Breast epithelium (tissue), 4 donors: ENCODE measurements at places on chromosomes 5 and 9. TPM values are rescaled to one million over a fixed set of nuclear protein-coding genes. Genes with fewer than 3 reads are reported as not detected.

DNA sequence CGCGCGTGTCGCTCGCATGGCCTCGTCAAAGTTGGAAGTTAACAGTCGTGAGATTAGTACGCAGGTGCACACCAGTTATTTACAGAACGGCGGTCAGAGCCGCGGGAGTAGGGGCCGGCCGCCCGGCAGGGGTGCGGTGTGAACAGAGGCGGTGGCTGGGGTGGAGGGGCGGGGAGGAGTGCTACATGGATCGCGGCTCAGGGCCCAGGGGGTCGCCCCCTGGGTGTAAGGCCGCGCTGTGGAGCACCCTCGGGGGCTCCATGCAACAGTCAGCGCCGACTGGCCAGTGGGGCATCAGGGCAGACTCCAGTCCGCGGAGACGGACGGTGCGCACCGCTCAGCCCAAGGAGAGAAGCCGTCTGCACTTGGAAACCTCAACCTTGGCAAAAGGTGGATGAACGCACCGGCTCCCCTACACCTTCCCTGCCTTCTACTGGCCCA is 60.3 kb downstream of the ZNF354C start:
- no peak for DNase-seq

GRCh38 chr9:21919377-21920362 is 74.5 kb downstream of the CDKN2A start:
- no peak for DNase-seq

DNA sequence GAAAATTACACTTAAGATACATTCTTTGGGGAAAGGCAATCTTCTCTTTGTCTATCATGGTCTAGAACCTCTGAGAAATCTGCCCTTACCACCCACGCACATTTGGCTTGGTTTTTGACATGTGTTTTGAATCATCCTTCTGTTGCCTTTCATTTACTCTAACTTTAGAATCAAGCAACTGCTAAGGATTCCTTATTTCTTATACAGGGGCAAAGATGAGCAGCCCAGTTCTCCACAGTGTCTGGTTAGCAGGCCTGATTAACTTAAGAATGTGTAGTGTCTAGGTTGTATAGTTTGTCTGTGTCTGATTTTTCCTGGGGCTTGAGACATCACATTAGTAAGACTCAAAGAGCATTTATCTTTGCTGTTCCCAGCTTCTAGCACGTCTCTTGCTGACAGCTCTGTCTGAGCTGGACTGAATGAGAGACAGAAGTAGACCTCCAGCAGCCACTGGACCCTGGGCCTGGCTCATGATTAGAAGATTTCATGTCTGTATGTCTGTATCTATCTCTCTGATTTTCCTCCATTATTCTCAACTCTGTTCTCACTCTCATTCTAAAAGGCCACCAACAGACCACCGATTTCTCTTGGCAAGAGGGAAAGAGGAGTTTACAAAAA is 31.8 kb upstream of the PCA3 start:
- no peak for DNase-seq

DNA sequence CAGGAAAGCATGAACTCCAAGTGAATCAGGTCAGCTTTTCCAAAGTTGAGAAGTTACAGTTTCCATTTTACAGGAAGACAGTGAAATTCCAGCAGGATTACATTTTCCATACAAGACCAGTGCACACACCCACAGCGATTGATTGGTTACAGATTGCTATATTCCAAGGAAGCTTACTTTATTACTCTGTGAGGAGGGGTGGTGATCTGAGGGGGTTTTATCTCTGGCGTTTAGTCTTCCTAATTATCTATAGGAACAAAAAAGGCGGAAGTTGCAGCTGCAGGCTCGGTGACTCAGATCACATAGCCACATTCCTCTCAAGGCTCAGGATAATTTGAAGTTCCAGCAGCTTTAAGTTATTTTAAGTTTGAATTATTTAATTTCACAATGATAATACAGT is 450.4 kb upstream of the NMUR2 start:
- no peak for DNase-seq

GRCh38 chr5:27778121-27778520 is 739.7 kb upstream of the CDH9 start:
- no peak for DNase-seq

- no peak for DNase-seq
These were observed 13.8 kb downstream of the ST8SIA4 start for GRCh38 chr5:100889165-100889743.

The PDE6A gene
- total RNA-seq: under 0.01 TPM

The ARL14EPL gene
- not detected for total RNA-seq

The PIK3R1 gene
- 275 TPM for total RNA-seq
